Left renal cortex interstitium (tissue), 4 donors: ENCODE measurements at places on chromosomes 3 and 15. TPM values are rescaled to one million over a fixed set of nuclear protein-coding genes. Genes with fewer than 3 reads are reported as not detected.

- DNase-seq = no peak
Measured at GRCh38 chr3:142907996-142908395, 19.1 kb upstream of the PCOLCE2 start.

Gene MRAS
- polyA plus RNA-seq = 33.5 TPM

Gene P3H2
- polyA plus RNA-seq = 100 TPM

DNA sequence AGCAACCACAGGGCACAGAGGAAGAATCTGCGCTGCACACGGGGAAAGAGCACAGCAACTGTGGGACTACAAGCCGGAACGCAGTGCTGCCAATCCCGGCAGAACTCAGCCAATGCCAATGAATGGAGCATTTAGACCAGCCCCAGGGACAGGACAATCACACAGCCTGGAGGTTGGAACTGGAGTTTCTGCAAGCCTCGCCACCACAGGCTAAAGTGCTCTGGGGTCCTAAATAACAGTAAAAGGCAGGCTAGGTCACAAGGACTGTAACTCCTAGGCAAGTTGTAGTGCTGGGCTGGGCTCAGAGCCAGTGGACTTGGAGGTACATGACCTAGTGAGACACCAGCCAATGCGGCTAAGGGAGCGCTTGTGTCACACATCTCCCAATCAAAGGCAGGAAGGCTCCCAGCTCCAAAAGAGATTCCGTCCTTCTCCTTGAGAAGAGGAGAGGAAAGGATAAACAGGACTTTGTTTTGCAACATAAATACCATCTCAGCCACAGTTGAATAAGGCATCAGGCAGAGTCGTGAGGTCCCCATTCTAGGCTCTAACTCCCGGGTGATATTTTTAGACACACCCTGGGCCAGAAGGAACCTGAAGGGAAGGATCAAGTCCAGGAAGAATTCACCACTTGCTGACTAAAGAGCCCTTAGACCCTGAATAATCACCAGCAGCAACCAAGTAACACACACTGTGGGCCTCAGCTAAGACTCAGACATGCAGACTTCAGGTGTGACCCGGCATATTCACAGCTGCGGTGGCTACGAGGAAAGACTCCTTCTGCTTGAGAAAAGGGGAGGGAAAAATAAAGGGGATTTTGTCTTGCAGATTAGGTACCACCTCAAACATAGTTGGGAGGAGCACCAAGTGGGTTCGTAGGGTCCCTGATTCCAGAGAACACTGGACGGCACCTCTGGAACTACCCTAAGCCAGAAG is 85.5 kb upstream of the XXYLT1 start:
- no peak for DNase-seq

DNA sequence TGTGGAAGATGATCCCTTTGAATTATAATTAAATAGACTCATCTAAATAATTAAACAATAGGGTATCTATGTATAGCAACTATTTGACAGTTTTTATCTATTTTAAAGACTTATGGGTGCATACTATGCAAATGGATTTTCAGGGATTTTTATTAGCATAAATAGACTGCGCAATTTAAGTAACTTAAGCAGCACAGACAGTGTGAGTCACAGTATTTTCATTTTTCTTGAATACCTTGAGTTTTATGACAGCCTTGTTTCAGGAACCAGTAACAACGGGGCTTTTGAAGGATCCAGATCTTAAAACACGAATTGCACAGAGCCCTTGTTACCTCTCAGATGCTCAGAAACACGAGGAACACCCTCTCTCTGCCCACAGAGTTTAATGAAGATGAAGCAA is 175.5 kb upstream of the CD96 start:
- no peak for DNase-seq
